GM23248 (cell line): ENCODE measurements at places on chromosomes 4 and X. TPM values are rescaled to one million over a fixed set of nuclear protein-coding genes. Genes with fewer than 3 reads are reported as not detected.

GRCh38 chrX:97326456-97326855, 442.7 kb downstream of the RPA4 start:
- H3K36me3 ChIP-seq = no peaks in the 10 kb centered on the region
- no peaks in the 10 kb centered on the region for H3K27me3 ChIP-seq
- H3K4me3 ChIP-seq = no peak overlapping the region
- no peaks in the 10 kb centered on the region for H3K4me1 ChIP-seq

- no peak for DNase-seq
- H3K27me3 ChIP-seq = no peaks in the 10 kb centered on the region
- no peak overlapping the region for H3K4me3 ChIP-seq
- H3K4me1 ChIP-seq = no peaks in the 10 kb centered on the region
Observed at GRCh38 chr4:171118091-171118490, 695.1 kb upstream of the GALNTL6 start.

- H3K4me1 ChIP-seq = no peaks in the 10 kb centered on the region
- H3K27ac ChIP-seq = no peak overlapping the region
- H3K36me3 ChIP-seq = no peaks in the 10 kb centered on the region
- no peak for DNase-seq
- no peak overlapping the region for H3K4me3 ChIP-seq
Observed at GRCh38 chr4:173547889-173548288, 17.9 kb upstream of the HAND2 start.

- H3K4me3 ChIP-seq = no peak within 1 kb of the TSS
- H3K27ac ChIP-seq = no peak within 1 kb of the TSS
- H3K36me3 ChIP-seq = no peaks in the 10 kb centered on the region
- peaks cover 10% of the 10 kb centered on the region for H3K27me3 ChIP-seq
Observed at GRCh38 chr4:7434766-7435150, at the start of gene PSAPL1. Gene PSAPL1, minus strand, starts transcription at chr4:7434930. Its CDS starts 51 bp downstream, at chr4:7434879.

DNA sequence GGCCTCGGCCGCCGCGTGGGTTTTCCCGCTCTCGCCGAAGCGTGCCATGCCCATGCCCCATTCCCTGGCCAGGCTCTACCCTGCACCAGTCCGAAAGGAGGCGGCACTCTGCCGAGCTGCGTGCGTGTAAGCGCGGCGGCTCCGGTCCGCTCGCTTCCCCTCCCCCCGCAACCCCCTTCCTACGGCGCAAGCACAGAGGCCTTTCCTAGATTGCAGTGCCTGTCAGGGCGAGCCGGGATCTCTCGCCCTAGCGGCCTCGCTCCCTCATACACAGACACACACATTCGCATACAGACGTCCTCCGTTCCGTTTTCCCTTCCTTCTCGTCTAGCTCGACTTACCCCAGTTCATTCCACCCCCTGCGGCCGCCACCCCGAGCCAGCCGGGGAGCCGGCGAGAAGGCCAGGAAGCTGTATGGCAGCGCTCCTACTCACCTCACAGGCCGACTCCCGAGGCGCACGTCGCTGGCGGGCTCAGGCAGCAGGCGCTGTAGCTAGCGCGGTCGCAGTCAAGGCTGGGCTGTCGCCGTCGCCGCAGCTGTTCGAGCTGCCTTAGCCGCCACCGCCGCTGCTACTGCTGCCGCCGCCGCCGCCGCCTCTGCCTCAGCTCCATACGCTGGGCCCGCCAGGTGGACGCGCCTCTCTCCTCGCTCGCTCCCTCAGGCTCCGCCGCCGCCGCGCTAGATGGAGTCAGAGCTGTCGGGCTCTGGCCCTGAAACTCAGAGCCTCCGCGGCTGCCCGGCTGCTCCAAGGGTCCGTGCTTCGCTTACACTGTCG, 615 bp downstream of the NEXMIF start:
- H3K4me3 ChIP-seq = peak overlapping the region; percentile 55
- peaks cover 3% of the 10 kb centered on the region; the same call in 1 of the 2 replicates for H3K27me3 ChIP-seq
- H3K36me3 ChIP-seq = no peaks in the 10 kb centered on the region
- no peak overlapping the region for H3K27ac ChIP-seq
- H3K4me1 ChIP-seq = no peaks in the 10 kb centered on the region

GRCh38 chr4:67873116-67873515, 10.7 kb downstream of the TMPRSS11D start:
- no peaks in the 10 kb centered on the region for H3K27me3 ChIP-seq
- peaks cover 9% of the 10 kb centered on the region; the same call in 1 of the 2 replicates for H3K4me1 ChIP-seq
- H3K36me3 ChIP-seq = no peaks in the 10 kb centered on the region
- no peak overlapping the region for H3K27ac ChIP-seq

GRCh38 chr4:69731241-69731640, 29.2 kb downstream of the SULT1B1 start:
- H3K27ac ChIP-seq = no peak overlapping the region
- no peaks in the 10 kb centered on the region for H3K27me3 ChIP-seq
- no peaks in the 10 kb centered on the region for H3K4me1 ChIP-seq
- no peaks in the 10 kb centered on the region for H3K36me3 ChIP-seq

DNA sequence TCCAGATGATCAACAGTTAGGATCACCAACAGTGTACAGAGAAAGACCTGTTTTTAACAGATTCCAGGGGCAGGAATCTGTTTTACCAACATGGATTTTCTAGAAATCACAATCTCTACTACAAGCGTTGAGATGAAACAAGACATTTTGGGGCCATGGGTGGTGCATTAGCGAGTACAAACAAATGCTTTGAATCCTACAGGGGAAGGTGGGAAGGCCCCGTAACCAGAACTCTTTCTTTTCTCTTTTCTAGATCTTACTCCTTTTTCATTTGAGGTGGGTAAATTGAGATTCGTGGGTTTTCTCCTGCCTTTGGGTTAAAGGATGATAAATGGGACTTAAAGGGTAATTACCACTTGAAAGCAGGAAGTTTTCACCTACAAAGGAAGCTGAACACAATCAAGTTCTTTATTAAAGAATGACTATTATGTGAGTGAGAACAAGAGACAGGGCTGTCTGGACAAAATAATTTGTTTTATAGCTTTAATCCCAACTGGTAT, 189.9 kb upstream of the ANXA3 start:
- DNase-seq = no peak
- no peaks in the 10 kb centered on the region for H3K4me1 ChIP-seq
- no peak overlapping the region for H3K27ac ChIP-seq
- no peak overlapping the region for H3K4me3 ChIP-seq
- H3K36me3 ChIP-seq = no peaks in the 10 kb centered on the region

GRCh38 chr4:87216469-87216868, 3.9 kb downstream of the KLHL8 start:
- no peak for DNase-seq
- no peaks in the 10 kb centered on the region for H3K36me3 ChIP-seq
- H3K27ac ChIP-seq = no peak overlapping the region
- H3K27me3 ChIP-seq = no peaks in the 10 kb centered on the region

Gene SH3TC1
- total RNA-seq = 6.5 and 9.9 TPM in 2 replicates

Gene MOSPD2
- total RNA-seq = 28.5 and 29.7 TPM in 2 replicates

Gene TCP11X2
- not detected in 2 replicates for total RNA-seq
